ENCODE measurements at places on chromosomes 3 and 15.

DNA sequence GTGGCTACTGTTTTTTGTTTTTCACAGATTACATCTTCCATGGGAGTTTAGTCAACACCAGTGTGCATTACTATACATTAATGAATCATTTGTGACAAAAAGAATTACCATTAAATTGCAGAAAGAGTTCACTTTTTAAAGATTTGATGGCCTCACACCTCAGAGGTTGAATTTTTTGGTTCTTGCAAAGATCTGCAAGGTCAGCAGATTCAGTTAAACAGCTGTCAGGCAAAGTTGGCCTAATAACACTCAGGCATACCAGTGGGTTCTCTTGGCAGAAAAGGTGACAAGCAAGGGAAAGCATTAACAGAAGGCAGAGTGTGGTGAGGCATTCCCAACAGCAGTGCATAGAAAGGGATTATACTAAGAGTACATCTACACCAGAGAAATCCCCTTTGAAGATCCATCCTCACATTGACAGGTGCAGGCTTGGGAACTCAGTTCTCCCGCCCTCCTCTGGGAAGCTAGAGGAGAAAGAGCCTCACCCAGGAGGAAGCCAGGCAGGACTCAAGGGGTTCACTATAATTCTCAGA lies 24.3 kb upstream of the PTX3 start:
- DNase-seq = no peak

DNA sequence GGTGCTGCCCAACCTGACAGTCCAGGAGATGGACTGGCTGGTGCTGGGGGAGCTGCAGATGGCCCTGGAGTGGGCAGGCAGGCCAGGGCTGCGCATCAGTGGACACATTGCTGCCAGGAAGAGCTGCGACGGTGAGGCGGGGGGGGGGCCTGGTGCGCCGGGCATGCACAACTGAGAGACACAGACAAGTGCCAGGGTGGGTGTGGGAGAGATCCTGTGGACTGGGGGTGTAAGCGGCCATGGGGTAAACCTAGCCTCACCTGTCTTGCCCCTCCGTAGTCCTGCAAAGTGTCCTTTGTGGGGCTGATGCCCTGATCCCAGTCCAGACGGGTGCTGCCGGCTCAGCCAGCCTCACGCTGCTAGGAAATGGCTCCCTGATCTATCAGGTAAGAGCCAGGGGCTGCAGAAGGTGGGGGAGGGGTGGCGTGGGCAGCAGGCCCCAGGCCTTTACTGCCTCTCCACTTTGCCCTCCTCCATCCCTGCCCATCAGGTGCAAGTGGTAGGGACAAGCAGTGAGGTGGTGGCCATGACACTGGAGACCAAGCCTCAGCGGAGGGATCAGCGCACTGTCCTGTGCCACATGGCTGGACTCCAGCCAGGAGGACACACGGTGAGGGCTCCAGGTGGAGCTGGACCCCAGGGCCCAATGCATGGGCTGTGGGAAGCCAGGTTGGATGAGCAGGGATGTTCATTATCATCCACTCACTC lies 3.3 kb downstream of the CHRD start:
- DNase-seq = no peak

- DNase-seq = no peak
Observed at GRCh38 chr3:177385831-177386301, 188.6 kb upstream of the TBL1XR1 start.

- no peak for DNase-seq
Observed at GRCh38 chr3:185933374-185934173, 4.2 kb downstream of the TRA2B start.

- no peak for DNase-seq
Observed at GRCh38 chr15:60751985-60752952, 273.3 kb upstream of the ICE2 start.

Data from D721Med (cell line).